ENCODE measurements at places on chromosomes 7 and 10.

GRCh38 chr7:149714910-149715471, 58.4 kb downstream of the ZNF467 start:
- no peak for DNase-seq

DNA sequence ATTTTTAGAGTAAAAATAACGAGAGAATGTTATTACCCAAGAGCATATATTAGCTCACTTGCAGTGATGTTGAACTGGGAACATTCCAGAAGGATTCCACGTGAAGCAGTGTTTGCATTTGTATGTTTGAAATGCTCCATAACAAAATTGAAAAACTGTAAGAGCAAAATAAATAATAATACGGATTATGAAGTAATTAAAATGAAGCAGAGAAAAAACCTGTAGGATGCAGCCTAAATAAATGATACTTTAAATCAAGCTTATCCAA, 203.3 kb downstream of the BAMBI start:
- no peak for DNase-seq

GRCh38 chr10:58502956-58503355, 9.7 kb upstream of the BICC1 start:
- DNase-seq = no peak

DNA sequence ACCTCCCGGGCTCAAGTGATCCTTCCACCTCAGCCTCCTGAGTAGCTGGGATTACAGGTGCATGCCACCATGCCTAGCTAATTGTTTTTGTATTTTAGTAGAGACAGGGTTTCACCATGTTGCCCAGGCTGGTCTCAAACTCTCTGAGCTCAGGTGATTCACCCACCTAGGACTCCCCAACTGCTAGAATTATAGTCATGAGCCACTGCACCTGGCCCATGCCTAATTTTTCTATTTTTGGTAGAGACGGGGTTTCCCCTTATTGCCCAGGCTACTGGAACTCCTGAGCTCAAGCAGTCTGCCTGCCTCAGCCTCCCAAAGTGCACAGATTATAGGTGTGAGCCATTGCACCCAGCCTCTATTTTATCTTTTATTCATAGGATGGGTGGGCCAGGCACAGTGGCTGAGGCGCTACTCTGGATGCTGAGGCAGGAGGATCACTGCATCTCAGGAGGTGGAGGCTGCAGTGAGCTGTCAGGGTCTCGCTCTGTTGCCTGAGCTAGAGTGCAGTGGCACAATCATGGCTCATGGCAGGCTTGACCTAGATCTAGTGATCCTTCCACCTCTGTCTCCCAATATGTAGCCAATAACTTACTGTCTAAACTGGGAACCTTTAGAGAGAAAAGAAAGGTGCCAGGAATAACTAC, 31.3 kb upstream of the STOX1 start:
- DNase-seq = no peak

DNA sequence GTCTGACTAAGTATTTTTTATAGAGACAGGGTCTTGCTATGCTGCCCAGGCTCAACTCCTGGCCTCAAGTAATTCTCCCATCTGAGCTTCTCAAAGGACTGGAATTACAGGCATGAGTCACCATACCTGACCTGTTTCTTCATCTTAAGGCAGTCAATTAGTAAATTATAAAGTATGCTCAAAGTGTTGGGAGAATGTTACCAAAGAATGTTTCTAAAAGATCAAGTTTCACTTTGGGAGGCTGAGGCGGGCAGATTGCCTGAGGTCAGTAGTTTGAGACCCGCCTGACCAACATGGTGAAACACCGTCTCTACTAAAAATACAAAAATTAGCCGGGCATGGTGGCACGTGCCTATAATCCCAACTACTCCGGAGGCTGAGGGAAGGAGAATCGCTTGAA, 117.0 kb downstream of the ALOX5 start:
- no peak for DNase-seq

DNA sequence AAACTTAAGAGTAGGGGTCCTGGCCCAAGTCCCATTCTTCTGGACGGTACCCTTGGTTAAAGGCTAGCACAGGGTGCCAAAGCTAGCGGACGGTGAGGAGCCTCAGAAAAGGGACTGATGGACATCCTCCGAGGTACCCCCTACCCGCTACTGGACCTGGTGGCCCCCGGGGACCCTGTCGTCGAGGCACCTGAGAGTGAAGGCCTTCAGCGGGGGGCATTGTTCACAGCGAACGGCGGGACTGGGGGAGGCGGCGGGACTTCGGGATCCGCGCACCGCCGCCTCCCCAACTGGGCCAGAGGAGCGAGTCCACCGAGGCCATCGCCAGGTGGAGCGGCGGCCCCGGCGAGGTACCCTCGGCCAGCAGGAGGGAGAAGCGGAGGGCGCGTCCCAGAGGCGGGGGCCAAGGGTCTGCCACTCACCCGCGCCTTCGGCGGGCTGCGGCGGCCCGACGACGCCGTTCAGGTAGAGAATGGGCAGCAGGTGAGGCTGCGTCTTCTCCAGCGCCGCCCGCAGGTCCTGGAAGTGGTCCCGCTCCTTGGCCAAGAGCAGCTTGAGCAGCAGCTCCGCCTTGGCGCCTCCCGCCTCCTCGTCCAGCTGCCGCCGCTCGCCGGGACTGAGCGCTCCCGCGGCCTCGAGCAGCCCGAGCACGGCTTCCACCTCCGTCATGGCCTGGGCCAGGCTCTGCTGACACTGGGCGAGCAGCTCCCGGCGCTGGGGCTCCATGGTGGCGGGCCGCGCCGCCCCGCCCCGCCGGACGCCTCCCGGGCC, 575 bp downstream of the DLG5 start:
- DNase-seq = peak; percentile 25

DNA sequence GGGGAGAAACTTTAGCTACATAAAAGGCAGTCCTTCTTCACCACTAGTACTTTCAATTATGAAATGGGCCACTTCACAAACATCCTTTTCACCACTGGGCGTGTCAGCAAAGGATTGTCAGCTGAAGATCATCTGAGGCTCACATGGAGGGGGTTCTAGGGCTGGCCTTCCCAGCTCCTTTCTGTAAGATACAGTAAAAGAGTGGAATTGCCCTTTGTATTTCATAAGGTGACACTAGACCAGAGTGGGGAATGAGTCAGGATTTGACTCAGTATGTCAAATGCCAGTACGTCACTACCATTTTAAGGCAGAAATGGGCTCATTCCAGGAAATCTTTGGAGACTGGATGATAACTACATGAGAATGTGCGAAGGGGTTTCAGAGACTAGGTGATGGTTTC, 21.2 kb upstream of the BLOC1S2 start:
- no peak for DNase-seq

DNA sequence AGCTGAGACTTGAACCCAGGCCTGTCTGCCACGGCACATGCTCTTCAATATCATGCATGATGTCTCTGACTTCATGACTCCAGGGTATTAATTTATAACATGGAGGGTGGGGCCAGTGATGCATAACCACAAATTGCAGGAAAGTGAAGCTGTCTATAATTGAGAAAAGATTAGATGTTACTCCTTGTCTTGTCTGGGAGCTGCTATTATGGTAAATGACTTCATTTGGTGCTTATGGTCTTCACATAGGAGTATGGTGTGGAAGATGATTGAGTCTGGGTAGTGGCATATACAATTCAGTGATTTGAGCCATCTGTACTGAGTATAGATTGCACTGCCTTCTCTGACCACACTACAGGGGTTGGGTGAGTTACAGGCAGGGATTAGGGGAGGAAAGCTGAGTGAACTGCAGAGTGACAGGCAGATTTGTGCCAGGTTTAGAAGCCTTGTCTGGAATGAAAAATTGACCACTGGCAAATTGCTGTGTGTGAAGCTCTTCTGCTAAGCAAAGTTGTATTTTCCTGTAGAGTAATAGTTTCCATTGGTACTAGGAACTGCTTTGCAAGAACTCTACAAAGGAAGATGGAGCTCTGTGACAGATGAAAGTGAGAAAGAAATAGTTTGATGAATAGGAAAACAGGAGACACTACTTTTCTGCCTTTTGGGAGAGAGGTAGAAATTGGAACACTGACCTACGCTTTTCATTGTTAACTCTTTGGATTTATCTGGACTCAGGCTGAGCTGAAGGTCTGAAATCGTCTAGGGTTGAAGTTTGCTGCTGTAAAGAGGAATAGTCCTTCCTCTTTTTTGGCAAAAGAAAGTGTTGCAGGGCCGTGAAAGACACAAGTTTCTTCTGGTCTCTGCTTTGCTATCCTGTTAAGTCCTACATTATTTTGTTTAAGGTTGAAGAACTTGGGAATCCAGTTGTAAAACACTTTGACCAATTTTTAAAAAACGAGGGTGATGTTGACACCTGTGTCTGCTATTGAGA, 2.7 kb downstream of the SND1 start:
- DNase-seq = no peak

GRCh38 chr7:101418694-101419093, 56.0 kb downstream of the COL26A1 start:
- DNase-seq = no peak

DNA sequence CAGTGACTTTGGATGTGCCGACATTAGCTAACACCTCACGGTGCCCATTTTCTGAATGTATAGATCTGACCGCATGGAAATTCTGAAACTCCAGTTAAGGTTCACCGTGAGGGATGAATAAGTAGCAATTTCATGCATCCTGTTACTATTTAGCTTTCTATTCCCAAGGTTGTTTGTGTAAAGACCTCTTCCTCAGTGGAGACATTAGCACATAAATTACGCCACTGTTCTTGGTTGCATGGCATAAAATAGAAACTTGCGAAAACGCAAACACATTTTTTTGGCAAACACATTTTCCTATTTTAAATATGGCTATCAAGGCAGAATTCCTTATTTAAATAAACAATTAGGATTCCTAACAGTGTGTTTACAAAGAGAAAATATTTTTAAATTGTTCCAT, 36.5 kb downstream of the DENND2A start:
- DNase-seq = no peak

- DNase-seq = no peak
These were observed 42.8 kb downstream of the ELAPOR2 start for GRCh38 chr7:87016606-87017005.

- DNase-seq = peak; percentile 64
These were observed 325.5 kb upstream of the C7orf33 start for GRCh38 chr7:148264933-148265557.

DNA sequence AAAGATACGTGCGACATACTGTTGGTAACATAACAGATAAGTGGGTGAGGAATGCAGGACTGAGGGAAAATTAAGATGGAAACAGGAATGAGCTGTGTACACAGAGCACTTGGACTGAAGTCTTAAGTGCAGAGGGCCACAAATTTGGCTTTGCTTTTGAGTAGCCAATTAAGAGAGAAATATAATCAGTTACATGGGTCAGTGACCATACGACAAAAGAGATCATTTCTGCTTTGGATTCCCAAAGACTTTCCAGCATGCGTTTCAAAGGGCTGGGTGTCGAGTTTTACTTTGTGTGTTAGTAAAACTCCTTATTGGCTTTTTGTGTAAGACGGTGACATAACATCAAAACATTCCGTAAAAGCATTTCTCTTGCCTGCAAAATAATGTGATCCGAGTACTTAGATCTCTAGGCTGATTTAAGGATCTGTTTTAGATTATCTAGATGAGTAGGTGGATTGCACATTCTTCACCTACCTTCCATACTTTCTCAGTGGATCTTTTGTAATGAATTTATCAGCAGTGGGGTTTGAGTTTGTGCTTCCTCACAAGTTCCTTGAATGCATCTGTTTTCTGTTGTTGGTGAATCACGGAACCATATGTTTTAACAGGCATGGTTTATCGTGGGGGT, 7.5 kb downstream of the RABGEF1 start:
- no peak for DNase-seq

- no peak for DNase-seq
These were observed 3.4 kb upstream of the PPP2R2D start for GRCh38 chr10:131897297-131897899.

GRCh38 chr7:119886007-119886406, 387.0 kb upstream of the KCND2 start:
- no peak for DNase-seq

DNA sequence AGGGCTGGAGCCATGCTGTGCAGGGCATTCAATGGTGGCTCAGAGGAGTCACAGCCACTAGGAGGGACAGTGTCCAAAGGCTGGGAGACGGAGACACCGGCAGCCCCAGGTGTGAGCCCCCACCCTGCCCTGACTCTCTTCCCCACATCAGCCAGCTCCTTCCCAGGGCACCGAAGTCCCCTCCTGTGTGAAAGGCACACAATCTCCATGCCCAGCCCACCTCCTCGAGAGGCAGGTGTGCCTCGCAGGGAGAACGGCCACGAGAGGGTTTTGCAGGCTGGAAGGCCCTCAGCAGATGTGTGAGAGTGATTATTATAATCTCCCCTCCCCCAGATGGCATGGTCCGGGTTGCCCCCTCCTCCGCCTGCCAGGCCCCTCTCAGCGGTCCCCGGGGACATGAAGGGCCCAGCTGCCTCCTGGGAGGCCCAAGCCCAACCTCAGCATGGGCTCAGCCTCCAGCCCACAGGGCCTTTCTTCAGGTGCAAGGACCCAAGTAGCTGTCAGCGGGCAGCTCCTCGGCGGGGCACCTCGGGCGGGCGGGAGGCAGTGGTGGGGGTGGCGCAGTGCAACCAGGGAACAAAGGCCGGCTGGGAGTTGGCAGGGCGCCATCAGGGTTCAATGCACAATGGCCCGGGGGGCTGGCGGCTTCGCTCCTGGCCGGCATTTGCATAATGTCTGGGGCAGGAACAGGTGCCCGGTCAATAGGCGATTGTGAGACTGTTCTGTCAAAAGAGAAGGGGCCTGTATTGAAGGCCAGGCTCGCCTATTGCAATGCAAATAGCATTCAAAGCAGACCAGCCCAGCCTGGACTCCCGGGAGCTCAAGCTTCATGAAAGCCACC, 155.3 kb upstream of the ZMIZ1 start:
- DNase-seq = peak; percentile 15

DNA sequence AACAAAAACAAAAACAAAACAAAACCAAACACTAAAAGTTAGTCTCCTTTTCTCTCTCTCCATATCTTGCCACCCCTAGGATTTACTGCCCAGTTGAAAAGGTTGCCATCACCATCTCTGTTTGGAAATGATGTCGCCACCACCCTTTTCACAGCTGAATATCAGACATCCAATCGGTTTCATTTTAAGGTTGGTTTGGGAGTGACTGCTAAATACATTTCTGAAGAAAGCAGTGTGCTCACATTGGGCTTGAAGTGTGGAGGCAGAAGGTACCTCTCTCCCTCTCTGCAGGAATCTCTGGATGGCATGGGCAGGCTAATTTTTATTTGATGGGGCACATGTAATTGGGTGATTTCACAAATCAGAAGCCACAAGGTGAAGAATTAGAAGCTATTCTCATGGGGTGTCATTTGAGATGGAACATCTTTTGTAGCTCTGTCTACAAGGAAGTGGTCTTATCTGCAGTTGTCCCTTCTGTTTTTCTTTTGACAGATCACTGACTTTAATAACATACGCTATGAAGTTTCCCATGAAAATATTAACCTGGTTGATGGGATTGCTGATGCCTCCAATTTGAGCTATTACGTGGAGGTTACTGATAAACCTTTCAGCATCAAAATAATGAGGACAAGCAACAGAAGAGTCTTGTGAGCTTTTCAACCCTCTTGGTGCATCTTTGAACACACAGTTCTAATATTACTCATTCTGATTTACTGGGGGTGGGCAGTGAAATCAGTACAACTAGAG, 20.1 kb downstream of the MGAM2 start:
- DNase-seq = no peak

- no peak for DNase-seq
These were observed 30.2 kb upstream of the ARHGAP12 start for GRCh38 chr10:31958856-31959255.
